Iris pigment epithelial cell (primary cell): ENCODE measurements at places on chromosomes 1 and 21.

- DNase-seq: no peak
These were observed 23.1 kb upstream of the PTAFR start for GRCh38 chr1:28199328-28200233.

- DNase-seq: no peak
These were observed 129.0 kb downstream of the SYF2 start for GRCh38 chr1:25103164-25103795.

- peak; percentile 58 for DNase-seq
These were observed 28.2 kb downstream of the ATP8B2 start for GRCh38 chr1:154353460-154353904.

DNA sequence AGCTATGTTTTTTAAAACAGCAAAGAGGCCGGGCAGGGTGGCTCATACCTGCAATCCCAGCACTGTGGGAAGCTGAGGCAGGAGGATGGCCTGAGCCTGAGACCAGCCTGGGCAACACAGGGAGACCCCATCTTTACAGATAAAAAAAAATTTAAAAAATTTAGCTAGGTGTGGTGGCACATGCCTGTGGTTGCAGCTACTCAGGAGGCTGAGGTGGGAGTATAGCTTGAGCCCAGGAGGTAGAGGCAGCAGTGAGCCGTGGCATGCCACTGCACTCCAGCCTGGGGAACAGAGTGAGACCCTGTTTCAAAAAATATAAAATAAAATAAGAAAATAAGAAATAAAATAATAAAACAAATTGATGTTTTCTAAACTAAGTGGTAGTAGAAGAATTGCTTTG is 8.4 kb downstream of the SLC35A3 start:
- no peak for DNase-seq
